ENCODE measurements at places on chromosomes 2 and 18. TPM values are rescaled to one million over a fixed set of nuclear protein-coding genes. Genes with fewer than 3 reads are reported as not detected.

The CXCR2 gene
- total RNA-seq: not detected

The SNED1 gene
- 1.9 TPM for total RNA-seq

The SCN7A gene
- not detected for total RNA-seq

The COLEC12 gene
- not detected for total RNA-seq

The CMPK2 gene
- total RNA-seq: 26.6 TPM

The KCNS3 gene
- total RNA-seq: 2.5 TPM

The OLA1 gene
- total RNA-seq: 126 TPM

The GNAL gene
- total RNA-seq: not detected

The IKZF2 gene
- total RNA-seq: 0.54 TPM

The PLA2R1 gene
- total RNA-seq: not detected

The SCG2 gene
- not detected for total RNA-seq

The MTCL1 gene
- 0.43 TPM for total RNA-seq

The MEP1B gene
- total RNA-seq: not detected

The SKOR2 gene
- not detected for total RNA-seq

The EPAS1 gene
- not detected for total RNA-seq

The ASB18 gene
- total RNA-seq: not detected

The TCF7L1 gene
- total RNA-seq: not detected

The PROM2 gene
- 0.07 TPM for total RNA-seq

Measured in Karpas-422 (cell line).